ENCODE measurements at places on chromosomes 7 and 10.

GRCh38 chr7:139341776-139342226, 664 bp downstream of the FMC1 start:
- DNase-seq: no peak

DNA sequence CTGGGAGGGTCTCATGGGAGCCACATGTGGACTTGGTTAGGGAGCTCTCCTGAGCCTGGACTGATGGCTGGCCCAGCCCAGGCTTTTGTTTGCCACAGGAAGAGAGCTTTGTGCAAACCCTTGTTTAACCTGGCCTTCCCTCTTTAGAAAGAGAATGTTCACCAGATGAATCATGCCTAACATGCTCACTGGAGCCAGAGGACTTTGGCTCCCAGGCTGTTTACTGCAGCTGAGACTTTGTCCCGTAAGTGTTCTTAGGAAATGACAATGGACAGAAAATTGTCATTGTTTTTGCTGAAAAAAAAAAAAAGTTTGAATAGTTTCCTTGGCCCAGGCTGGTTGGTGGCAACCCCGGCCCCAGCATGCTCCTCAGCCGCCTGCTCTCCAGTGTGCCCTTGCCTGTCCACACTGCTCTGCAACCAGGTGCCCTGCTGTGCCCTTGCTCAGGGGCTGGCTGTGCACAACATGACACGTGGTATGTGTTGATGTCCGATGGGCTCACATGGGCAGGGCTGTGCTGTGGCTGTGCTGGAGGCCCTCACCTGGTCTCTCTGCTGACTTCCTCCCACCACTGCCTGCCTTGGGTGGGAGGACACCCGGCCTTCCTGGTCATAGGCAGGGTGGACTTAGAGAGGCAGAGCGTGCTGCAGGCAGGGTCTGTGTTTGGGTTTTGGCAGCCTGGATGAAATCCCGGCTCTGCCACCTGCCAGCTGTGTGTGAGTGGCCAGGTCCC, 215.3 kb upstream of the ZNF32 start:
- DNase-seq: no peak

- DNase-seq: peak; percentile 51
Observed at GRCh38 chr10:120336911-120337540, 120.0 kb upstream of the PLPP4 start.

- DNase-seq: no peak
Observed at GRCh38 chr10:71509444-71509843, 112.7 kb downstream of the CDH23 start.

- DNase-seq: no peak
Observed at GRCh38 chr7:16027396-16027795, 340.9 kb upstream of the MEOX2 start.

GRCh38 chr10:36182179-36182566, 540.1 kb upstream of the FZD8 start:
- no peak for DNase-seq

DNA sequence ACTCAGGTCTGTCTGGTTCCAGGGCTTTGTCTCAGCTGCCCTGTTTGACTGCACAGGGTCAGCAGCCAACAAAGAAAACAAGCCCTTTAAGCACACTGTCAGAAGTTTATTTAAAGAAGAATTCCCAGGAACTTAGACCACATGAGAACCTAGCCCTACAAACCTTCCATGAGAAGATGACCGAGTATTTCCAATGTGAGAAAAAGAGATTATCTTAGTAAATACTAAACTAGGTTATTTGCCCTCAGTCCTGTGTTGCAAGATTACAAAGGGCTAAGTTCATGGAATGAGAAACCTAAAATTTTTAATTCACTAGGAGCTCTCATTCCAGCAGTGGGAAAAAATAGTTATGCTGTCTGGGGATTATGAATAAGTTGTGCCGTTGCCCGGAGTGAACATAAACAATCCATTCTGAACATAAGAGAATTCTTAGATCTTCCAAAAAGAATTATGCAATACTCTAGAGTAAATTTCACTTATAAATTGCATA, 46.7 kb downstream of the NOC3L start:
- no peak for DNase-seq

DNA sequence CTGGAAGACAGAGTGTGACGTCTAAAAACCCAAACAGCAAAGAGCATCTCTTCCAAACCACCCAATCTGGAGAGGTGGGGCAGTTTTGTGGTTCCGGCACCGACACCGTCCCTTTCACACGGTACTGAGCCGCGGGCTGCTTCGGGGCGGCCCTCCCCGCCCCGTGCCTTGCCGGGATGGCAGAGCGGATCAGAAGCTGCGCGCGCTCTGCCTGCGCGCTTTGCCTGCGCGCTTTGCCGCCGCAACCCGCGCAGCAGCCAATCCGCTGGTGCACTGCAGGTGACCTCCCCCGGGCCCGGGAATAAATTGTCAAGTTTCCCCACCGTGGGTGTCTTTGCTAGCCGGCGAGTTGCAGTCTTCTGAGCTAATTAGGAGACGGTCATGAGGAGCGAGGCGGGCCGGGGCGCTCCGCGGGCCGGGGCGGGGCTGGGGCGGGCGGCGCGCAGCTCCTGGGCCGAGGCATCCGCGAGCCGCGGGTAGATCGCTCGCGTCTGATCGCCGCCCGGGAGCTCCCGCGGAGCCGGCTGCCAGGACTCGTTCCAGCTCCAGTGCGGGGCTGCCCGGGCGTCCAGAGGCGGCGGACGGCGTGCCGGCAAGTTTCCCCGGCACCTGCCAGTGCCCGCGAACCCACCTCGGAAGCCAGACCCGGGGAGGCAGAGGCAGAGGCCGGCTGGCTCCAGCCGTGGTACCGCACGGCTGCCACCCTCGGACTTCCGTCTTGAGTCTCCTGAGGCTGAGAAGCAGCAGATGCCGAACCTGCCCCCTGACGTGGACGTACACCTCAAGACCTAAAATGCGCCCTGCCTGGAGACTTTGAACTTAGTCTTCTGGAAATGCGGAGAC, 536.0 kb upstream of the GALNT17 start:
- DNase-seq: peak; percentile 3

DNA sequence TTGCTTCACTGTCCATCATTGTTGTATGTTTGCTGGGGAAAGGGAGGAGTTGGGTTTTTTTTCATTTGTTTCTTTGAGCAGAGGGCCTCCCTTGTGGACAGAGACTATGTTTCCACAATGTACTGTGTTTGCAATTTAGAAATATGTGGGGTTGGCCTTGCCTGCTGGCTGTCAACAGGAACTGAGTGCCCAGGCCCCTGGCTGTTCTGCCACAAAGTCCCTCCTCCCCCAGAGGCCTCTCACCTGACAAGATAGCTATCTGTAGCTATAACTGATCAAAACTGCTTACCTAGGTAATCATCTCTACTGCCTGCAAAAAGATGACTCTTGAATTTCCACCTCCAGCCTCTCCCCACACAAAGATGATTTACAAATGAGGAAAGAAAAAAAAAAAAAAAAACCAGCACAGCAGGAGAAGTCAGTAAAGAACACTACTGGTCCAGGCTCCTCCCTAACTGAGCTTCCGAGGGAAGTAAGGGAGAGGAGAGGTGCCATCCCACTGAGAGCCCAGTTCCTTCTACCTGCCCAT, 121.8 kb downstream of the SGMS1 start:
- no peak for DNase-seq

GRCh38 chr10:62348029-62348428, 26.1 kb upstream of the ZNF365 start:
- DNase-seq: no peak

GRCh38 chr7:32381024-32381601, 109.1 kb downstream of the LSM5 start:
- no peak for DNase-seq

GRCh38 chr7:55124989-55125875, 106.4 kb downstream of the EGFR start:
- DNase-seq: no peak

- no peak for DNase-seq
Observed at GRCh38 chr10:47323636-47324296, 1.5 kb downstream of the GDF2 start.

GRCh38 chr7:95881597-95881996, 109.2 kb downstream of the DYNC1I1 start:
- DNase-seq: no peak

- DNase-seq: no peak
Observed at GRCh38 chr10:104324221-104324686, 14.0 kb downstream of the ITPRIP start.

GRCh38 chr7:130305433-130306042, 12.6 kb downstream of the CPA4 start:
- no peak for DNase-seq

- no peak for DNase-seq
Observed at GRCh38 chr10:1180836-1181235, 124.7 kb downstream of the WDR37 start.
